Stimulated activated CD8-positive, alpha-beta memory T cell treated with anti-CD3 and anti-CD28 coated beads, Interleukin-2, amount 100 ng/mL, for 1 hour (primary cell): ENCODE measurements at places on chromosomes 7 and 10.

DNA sequence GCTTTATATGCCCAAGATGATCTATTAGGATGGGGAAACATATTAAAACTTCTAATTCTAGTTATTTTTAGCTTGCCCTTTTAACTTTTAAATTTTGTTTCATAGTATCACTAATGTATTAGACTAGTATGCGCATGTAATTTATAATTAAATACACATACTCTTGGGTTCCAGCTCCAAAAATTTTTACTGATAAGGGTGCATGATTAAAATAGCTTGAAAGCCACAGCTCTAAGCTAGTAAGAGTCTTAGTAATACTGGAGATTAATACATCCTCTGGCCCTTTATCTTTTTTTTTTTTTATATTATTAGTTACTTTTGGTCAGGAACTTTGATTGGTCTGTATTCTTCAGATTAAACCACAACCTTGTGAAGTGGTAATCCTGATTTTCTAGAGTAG is 53.6 kb downstream of the ATXN7L1 start:
- no peak for DNase-seq

DNA sequence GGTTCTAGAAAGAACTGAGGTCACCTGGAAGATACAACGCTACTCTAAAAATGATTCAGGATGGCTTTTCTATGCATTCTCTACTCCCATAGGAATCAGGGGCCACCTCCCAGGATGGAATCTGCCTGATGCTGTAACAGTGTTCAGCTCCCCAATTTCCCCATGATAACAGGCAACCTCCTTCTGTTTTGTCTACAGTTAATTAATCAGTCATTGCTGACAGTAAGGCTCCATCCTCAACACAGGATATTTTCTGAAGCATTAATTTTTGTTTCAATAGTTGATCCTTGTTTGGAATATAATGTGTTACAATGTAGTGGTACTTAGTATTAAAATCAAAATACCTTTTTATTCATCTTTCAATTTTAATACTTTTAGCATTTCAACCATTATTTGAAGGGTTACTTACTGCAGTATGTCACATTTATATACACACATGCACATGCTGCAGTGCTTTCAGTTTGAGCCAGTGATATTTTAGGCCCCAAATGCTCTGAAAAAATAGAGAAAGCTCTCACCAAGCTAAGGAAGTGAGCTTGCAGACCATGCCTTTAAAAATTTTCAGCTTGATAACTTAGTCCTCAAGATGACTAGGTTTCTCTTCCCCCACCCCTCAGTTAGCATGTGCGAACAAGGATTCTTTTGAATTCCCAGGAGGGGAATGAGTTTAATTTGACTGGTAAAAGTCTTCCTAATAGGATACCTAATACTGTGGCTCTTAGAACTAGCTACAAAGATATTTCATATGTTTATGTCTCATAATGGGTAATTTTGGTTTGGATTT is 592 bp upstream of the PIK3CG start:
- DNase-seq: no peak

DNA sequence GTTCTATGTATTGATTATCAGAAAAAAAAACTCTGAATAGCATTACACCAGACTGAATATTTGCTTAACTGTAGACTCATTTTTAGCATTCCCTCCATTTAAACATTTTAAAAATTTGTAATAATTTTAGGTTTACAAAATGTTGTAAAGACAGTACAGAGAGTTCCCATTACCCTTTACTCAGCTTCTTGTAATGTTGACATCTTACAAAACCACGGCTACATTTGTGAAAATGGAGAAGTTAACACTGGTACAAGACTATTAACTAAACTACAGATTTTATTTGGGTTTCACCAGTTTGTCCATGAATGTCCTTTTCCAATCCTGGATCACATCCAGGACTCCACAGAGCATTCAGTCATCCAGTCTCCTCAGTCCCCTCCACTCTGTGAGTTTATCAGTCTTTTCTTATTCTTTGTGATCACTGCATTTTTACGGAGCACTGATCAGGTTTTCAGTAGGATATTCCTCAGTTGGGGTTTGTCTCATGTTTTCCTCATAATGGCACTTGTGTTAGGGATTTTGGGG is 130.0 kb upstream of the EEPD1 start:
- no peak for DNase-seq

- DNase-seq: no peak
Observed at GRCh38 chr10:11451640-11452260, 159.7 kb downstream of the USP6NL start.

DNA sequence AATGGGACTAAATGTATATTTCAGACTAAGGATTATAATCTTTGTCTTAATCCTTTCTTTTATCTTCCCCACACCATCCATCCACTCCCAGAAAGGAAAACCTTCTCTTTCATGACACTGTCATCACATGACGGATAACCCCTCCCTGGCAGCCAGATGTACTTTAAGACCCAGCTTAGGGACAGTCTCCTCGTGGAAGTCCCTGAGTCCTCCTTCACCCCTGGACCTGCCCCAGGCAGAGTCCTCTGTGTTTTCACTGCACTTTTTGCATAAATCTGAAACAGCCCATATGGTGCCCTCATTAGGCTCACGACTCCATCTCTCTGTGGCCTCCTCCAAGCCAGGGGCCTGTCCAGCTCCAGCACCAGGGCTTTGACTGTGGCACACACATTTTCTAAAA is 16.0 kb downstream of the NRAP start:
- DNase-seq: no peak

- no peak for DNase-seq
Observed at GRCh38 chr10:17793823-17794644, 15.1 kb upstream of the MRC1 start.

GRCh38 chr10:131751827-131752775 is 148.7 kb upstream of the PPP2R2D start:
- DNase-seq: no peak

- no peak for DNase-seq
Observed at GRCh38 chr7:23242935-23243334, 3.6 kb upstream of the GPNMB start.

- no peak for DNase-seq
Observed at GRCh38 chr10:60028081-60028480, 121.7 kb upstream of the CCDC6 start.

GRCh38 chr7:95509199-95509598 is 23.5 kb downstream of the ASB4 start:
- no peak for DNase-seq

GRCh38 chr10:120600871-120601649 is 144.0 kb downstream of the PLPP4 start:
- no peak for DNase-seq

- no peak for DNase-seq
Observed at GRCh38 chr10:71406878-71407277, 10.2 kb downstream of the CDH23 start.

DNA sequence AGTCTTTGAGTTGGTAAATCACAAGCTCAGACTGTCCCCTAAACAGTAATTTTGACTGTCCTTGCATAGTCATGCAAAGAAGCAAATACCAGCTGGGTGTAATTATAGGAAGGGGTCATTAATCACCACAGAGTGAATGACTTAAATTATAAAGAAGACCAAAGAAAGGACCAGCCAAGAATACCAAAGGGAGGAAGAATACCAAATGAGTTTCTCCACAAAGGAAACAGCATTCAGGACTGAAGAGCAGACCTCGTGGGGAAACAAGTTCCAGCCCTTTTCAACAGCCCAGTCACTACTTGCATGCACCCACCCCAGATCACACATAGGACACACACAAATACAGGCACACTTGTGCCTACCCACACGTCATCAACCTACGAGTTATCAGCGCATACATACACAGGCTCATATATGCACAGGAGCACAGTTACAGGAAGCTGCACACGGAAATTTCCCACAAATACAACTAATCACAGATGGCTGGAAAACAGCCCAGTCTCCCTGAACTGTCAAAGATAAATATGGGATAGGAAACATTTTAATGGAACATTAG is 77.6 kb downstream of the DENND2A start:
- no peak for DNase-seq

DNA sequence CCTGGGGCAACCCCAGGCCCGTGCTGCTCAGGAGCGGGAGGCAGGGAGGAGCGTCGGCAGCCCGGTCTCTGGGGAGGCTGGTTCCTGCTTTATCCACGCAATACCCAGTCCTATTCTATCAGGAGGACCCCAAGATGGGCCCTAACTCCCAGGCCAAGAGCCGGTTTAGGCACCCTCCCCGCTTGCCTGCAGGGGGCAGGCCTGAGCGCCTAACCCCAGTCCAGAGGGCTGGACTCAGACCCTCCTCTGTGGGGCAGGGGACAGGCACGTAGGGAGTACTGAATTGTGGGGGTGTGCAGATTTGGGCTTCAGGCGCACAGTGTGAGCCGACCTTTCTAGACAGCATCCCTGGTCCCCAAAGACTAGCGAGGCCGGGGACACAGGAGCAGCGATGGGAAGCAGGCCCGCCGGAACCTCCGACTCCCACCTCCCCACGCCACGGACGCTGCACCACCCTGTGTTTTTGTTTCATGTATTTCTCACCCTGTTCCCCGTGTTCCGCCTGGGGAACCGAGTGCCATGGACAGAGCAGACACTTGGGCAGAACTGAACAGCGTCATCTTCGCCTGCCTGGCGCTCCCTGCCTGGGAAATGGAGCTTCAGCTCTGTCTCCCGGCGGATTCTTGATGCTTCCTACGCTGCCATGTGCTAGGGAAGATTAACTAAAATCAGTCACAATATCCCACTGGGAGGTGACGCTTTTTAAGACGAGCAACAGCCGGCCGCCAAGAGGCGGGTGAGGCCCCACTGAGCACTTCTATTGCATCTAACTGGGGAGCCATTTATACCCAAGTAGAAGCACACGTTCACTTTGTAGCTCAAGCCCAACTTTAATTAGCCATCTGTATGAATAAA is 5.3 kb downstream of the NUDT1 start:
- DNase-seq: no peak

GRCh38 chr10:59587756-59588140 is 121.9 kb downstream of the SLC16A9 start:
- no peak for DNase-seq

GRCh38 chr7:101031082-101031481 is 11.2 kb downstream of the MUC17 start:
- no peak for DNase-seq

- DNase-seq: no peak
Observed at GRCh38 chr10:24603333-24603732, 120.4 kb downstream of the ARHGAP21 start.

DNA sequence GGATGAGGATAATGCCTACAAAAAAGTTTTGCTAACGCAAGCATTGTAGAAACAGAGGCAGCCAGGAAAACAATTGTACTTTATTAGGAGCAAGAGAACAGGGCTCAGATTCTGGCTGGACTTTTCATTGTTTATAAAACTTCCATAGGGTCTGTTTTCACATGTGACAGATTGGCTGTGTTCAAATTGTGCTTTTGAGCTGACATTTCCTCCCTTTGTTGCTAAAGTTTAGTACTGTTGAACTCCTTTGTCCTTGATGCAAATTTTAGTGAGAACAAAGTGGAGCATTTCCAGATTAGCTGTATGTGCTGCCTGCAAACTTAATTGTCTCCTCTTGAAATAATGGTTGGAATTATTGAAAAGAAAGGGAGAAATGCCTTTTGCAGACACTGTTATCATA is 221.0 kb upstream of the FZD1 start:
- no peak for DNase-seq

DNA sequence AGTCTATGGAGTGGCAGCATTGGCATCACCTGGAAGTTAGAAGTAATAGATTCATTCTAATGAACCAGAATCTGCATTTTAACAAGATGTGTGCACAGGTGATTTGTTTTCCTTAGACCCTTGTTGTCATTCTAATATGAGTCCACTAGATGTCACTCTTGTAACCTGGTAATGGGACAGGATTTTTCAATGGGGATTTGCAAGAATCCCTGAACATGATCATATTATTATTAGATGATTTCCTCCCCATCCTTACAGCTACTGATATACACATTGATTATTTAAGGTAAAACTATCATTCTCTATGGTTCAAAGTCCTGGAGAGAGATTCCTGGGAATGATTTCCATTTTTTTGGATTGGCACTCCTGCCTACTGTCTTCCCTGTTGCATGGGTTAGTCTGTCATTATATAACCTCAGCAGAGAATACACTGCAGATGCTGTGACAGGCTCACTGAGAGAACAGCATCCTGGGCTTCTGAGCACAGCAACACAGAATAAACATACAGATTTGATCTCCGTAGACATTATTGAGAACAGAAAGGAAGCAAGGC is 194.9 kb downstream of the SUGCT start:
- DNase-seq: no peak

DNA sequence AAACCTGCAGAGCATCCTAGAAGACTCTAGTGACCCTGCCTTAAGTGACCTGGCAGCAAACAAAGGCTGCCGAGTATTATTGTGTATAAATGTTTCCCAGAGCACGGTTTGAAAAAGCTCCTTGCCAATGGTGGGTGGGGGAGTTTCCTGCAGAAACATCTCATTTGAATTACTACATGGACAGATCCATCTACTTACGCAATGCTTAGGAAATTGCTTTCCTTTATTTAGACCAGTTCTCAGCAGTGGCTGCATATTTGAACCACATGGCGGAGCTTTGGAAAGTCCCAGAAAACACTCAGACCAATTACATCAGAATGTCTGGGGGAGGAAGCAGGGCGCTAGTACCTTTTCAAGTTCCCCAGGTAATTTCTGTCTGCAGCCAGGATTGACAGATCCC is 560.9 kb downstream of the SDK1 start:
- no peak for DNase-seq

GRCh38 chr10:30158325-30158960 is 99.1 kb upstream of the JCAD start:
- DNase-seq: no peak

DNA sequence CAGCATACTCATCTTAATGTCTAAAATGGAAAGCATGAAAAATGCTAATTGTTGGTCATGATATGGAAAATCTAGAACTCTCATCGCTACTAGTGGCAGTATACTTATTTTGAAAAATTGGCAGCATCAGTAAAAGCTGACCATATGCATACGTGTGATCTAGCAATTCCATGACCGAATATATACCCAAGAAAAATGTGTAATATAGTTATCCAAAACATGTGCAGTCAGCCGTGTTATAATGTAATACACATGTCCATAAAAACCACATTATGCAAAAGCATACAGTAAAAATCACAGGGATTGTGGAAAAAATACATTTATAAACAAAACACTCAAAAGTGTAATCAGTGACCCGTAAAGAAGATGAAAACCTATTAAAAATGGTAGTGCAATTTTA is 439.0 kb downstream of the SH2D4B start:
- DNase-seq: no peak

DNA sequence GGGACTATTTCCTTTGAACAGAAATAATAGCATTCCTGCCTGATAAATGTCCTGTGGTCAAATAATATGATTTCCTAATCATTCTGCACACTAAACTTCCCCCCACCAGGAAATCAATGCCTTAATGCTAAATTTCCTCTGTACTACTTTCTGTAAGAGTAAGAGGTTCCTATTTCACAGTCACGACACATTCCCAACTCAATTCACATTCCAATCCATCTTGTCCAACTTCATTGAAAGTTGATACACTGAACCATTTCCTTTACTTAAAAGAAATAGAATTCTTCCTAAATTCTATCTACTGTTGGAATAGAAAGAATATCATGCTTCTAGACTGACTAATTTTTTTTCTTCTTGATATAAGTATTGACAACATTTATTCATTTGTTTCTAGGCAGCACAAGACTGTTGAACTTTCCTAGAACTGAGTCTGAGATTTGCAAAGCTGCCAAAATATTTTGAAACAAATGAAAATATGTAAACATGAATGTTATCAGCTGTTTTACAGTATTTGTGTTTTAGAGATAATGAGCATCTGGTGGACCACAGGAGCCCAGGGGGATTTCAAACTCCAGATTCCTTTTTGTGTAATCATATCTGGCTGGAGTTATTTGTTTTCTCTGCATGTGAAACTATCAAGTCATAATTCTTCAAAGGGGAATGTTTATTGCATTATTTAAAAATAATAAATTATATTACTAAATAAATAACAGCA is 121.5 kb downstream of the TPST1 start:
- DNase-seq: no peak
